ENCODE measurements at places on chromosomes 5 and 9. TPM values are rescaled to one million over a fixed set of nuclear protein-coding genes. Genes with fewer than 3 reads are reported as not detected.
A peak's percentile ranks its signal among the peaks of the same experiment; 100 is the strongest.

The CER1 gene
- total RNA-seq: not detected

The TBCA gene
- 114 TPM for total RNA-seq

The SLC25A2 gene
- not detected for total RNA-seq

- DNase-seq: peak; percentile 59
Measured at GRCh38 chr9:82797534-82797933, 265.4 kb downstream of the RASEF start.

DNA sequence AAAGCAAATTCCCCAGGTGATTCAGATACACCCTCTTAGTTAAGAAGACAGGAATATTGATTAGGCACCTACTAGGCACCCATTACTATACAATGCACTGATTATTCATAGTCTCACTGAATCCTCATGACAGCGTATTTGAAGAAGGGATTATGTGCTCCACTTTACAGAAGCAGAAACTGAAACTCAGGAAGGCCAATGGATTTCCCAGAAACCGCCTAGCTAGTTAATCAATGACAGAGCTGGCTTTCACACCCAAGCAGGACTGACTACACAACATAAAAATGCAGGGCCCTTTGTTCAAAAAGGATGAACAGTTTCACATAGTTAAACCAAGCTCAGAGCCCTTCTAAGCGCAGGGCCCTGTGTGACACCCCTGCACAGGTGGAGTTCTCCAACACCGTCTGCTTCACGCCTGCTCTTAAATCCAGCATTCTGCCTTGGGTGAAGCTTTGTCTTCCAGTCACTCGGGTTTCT lies 117.3 kb downstream of the TTLL11 start:
- no peak for DNase-seq

DNA sequence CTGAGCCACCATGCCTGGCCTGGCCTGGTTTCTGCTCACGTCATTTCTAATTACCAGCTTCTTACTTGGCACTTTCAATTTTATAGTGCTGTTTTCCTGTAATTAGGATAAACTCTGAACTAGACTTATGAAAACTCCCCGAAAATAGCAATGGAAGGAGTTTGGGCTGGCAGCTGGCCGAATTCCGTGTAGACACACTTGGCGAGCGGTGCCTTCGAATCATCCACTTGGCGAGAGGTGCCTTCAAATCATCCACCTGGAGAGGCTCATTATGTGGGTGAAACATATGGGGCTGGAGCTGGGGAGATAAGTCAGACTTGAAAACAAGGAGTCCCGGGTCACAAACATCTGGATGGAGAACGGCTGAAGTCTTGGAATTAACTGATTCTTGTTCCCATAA lies 203.7 kb downstream of the ROR2 start:
- DNase-seq: no peak

Data from right atrium auricular region (tissue), 2 donors.